ENCODE measurements at places on chromosomes 4 and X.

GRCh38 chrX:109812236-109812635 lies 79.2 kb upstream of the ACSL4 start:
- DNase-seq = no peak

GRCh38 chr4:26670903-26671537 lies 87.1 kb downstream of the TBC1D19 start:
- DNase-seq = no peak

DNA sequence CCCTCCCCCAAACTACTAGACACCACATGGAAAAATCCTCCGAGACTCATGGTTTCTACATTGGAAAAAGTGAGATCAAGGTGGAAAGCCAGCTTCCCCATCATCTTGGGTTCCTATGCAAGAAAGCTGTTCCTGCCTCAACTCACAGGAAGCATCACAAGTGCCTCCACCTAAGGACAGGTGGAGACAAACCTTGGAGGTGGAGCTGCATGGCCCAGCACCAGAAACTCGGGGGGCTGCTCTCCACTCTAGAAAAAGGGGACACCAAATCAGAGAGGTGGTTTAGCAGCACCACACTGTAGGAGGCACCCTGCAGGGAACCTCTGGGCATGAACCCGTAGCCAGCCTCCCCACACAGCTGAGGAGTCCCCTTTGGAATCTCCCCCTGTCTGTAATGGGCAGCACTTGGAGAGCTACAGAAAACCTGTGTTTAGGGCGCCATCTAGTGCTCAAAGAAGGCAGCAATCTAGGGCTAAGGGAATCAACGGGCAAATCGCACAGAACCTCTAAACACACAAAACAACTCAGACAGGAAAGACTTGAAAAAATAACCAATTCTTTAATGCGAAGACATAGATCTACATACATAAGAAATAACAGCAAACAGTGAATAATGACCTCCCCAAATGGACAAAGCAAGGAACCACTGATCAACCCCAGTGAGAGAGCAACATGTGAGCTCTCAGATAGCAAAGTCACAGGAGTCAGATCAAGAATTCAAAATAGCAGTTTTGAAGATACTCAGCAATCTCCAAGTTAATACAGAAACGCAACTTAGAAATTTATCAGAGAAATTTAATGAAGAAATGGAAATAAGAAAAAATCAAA lies 37.0 kb upstream of the ZBTB33 start:
- DNase-seq = peak; percentile 7

DNA sequence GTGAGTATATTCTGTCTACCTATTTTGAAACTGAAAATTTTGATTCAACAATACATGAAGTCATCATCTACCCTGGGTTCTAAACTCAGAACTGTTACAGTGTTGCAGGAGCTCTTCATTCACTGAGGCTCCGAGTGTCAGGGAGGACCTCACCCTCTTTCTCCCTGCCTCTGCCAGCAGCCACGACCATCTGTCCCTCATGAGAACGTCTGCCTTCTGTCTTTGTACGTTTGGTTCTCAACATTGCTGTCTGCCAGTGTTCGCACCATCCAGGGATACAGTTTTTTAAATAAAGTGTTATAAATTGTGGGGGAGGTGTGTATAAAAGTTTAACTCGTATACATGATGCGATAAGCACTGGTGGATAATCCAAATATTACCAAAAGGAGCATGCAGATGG lies 55.5 kb downstream of the TRAPPC11 start:
- DNase-seq = no peak
